ENCODE measurements at places on chromosomes 3 and 15.

DNA sequence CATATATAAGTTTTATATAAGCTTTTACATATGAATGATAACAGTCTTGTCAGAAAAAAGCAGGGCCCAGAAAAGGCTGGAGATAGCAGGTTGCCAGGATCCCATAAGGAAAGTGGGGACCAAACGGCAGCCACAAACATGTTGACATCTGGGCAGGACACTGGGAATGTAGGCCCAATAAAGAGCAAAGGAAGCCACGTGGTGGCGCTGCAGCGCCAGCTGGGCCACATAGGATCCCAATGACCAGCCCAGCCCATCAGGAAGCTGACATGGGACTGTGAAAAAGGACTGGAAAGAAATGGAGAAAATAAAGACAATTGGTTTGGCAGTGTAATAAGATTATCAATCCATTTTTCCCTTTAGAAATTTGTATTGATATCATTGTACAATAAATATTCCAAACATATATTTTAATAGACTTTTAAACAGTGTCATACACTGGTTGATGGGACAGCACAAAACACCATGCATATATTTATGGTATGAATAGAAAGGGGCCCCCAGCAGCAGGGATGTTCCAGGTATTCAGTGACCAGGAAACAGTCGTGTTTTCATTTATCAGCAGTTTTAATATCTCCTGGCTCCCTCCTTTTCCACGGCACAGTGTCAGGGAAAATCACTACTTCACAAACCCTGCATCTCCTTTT is 89.0 kb upstream of the STRIT1 start:
- DNase-seq, result peak; percentile 31

- DNase-seq, result no peak
Measured at GRCh38 chr15:23503980-23504379, 56.9 kb upstream of the GOLGA6L2 start.

- no peak for DNase-seq
Measured at GRCh38 chr3:185984203-185984602, 46.4 kb upstream of the TRA2B start.

DNA sequence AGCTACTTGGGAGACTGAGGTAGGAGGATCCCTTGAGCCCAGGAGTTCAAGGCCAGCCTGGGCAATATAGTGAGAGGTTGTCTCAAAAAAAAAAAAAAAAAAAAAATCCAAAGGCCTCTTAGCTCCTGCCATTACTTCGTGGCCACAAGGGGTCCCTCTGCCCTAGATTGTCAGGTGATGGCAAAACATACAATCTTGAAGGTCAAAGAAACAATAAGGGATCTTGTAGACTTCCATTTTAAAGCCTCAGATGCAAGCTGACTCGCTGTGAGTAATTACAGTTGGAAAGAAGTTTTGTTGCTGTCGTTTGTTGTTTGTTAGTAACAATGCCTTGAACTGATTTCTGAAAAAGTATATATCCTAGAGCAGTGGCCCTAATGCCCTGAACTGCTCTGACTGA is 55.9 kb upstream of the PLCL2 start:
- DNase-seq, result no peak

GRCh38 chr3:62558549-62559112 is 185.3 kb upstream of the FEZF2 start:
- DNase-seq, result no peak

DNA sequence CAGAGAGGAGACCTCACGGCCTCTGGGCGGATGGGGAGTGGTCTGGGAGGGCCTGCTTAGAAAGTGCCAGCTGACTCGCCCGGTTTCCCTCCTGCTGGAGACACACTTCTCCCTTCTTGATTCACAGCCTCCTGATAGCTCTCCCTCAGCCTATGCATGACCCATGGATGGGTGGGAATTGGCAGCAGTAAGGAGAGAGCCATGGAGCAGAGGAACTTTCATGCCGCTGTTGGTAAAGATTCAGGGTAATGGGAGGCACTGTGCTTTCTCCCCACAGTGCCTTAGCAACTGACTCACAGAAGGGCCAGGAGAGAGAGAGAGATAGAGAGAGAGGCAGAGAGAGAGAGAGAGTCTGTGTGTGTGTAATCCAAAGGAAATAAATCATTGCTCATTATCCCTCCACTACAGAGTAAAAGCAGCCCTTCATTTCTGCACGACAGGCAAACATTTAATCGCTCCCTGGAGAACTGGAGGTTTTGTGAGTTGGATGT is 82.8 kb downstream of the SEMA5B start:
- no peak for DNase-seq

DNA sequence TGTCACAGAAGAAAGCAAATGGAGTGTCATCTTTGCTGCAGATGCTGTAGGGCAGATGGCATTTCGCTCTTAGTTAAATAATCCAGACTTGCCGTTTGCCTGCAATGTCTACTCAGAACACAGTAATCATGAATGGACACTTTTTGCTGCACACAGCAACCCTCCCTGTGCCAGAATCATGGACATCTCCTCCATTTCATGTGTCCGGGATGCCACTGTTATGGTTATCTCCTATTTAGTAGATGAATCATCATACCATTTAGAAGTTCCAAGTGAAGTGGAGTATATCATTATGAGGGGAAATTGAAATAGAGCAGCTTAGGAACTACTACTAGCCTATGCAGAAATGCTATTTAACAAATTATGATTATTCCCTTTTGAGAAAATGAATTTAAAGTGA is 118.5 kb downstream of the DUT start:
- no peak for DNase-seq

DNA sequence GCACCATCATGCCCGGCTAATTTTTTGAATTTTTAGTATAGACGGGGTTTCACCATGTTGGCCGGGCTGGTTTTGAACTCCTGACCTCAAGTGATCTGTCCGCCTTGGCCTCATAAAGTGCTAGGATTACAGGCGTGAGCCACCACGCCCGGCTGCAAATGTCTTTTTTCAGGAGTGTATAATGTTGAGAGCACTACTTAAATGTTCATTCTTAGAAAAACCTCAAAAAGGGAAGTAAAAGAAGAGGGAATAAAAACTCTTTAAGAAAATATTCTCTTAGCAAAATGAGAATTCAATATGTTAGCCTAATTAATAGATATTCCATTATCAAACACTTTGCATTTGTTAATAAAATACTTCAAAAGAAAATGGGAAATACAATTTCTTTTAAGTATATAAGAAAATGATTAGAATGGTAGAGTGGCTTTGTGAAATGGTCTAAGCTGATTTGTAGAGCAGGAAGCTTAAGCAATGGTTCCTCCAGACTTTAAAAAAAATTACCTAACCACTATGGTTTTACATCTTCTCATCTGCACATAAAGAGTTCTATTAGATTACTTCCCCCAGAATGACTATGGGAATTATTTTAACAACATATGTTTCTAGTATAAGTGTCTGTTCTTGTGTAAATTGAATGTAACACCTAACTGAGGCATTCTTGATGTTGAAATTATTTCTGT is 226.7 kb upstream of the ALCAM start:
- DNase-seq, result no peak

- no peak for DNase-seq
Measured at GRCh38 chr3:62312201-62312600, 61.1 kb downstream of the FEZF2 start.

GRCh38 chr3:27715454-27715806 is 6.7 kb downstream of the EOMES start:
- no peak for DNase-seq

GRCh38 chr3:52237006-52237656 is 1.8 kb downstream of the TWF2 start:
- no peak for DNase-seq

DNA sequence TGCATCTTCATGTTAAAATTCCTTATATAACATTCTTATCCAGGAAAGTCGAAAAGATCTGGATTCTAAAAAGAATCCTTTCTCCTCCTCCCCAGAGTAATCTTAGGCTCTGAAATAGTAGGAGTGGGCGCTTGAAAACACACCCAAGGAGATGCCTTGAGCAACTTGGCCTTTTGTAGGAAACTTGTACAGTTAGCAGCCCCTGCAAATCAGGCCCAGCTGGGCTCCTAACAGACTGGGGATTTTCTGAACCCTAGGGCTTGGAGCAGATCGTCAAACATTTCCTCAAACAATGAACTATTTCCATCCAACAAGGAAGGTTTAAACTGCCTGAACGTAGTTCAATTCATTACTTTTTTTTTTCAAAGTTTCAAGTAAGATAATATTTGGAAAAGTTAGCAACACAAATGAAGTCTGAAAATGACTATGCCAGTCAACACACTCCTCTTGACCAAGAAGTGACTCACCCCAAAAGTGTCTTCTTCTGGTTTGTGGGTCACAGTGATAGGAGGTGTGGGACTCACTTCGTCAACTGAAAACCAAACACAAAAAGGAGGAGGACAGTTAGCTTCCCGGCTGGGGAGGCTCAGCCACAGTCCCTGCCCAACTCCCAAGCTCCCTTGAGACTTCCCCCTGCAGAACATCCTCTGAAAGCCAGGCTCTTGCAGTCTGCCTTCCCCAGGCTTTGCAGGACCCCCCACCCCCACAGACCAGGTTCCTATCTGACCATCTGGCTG is 129.7 kb downstream of the NTRK3 start:
- DNase-seq, result no peak

DNA sequence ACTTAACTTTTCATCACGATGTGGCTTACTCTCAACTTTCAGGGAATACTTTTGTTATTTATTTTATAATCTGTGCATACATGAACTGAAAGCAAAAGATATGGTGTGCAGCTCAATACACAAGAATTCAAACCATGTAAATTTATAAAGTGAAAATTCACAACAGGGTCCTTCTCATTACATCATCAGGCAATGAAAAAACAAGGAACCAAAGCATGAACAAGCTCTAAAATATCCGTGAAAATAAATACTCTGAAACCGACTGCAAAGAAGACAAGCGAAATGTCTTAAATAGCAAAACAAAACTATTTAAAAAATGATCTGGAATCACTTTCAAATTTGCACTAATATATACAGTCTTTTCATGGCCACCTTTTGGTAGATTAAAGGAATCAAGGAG is 28.9 kb downstream of the GNB5 start:
- DNase-seq, result no peak

DNA sequence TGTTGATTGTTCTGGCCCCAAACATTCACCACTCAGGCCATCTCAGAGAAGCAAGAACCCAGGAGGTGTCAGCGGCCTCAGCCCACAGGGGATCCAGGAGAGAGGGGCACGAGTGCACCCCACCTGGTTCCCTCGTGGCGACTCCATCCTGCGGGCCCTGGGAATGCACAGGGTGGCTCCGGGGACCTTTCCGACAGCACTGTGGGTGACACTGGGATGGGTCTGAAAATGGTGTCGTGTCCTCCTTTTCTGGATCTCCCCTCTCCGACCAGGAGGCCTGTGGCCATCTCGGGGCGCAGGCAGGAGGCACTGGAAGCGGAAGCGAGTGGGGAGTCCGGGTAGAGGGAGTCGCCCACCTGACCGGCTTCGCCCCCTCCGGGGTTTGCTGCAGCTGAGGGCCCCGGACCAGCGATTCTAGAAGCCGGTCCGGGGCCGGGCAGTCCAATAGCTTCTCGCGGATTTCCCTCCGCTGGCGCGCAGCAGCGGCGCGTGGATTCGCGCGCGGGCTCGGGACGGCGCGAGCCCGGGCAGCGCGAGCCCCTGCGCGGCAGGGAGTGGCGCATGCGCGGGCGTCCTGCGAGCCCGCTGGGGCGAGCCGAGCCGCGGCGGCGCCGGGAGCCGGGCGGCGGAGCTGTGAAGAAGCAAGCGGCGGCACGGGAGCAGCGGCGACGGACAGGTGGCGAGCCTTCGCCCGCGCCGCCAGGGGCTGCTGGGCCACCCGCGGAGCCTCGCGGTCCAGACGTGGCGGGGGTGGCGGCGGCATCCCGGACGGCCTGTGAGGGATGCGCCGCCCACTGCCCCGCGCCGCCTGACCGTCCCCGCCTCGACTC is at the start of gene DOCK3:
Gene DOCK3 (plus strand): TSS at position 579 of the 830 bp plus-strand sequence. CDS start 337 bp downstream, outside the sequence.
- DNase-seq, result no peak

- DNase-seq, result no peak
Measured at GRCh38 chr15:33888176-33888575, 80.1 kb upstream of the CHRM5 start.

GRCh38 chr3:137852391-137852830 is 88.3 kb downstream of the SOX14 start:
- DNase-seq, result no peak

DNA sequence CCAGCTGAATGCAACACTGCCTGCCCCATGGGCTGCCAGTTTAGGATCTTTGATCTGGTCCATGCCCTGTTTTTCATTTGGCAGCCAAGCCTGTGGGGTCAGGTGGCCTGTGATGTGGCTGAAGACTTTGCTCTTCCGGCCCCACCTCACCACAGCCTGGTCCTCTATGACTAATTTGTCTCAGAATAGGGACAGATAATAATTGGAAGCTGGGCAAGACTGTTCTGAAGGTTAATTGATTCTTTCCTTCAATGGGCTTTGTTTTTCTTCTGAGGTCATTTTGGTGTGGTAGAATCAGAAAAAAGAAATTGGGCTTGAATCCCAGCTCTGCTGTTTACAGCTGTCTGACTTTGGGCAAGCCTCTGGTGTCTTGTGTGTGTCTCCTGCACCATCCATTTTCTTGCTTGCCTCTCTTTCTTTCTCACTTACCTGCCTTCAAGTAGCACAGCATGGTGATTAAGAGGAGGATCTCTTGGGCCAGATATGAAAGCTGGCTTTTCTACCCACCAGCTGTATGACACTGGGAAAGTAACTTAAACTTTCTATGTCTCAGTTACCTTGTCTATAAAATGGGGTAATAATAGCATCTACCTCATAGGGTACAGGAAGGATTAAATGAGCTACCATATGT is 24.2 kb downstream of the ABHD2 start:
- no peak for DNase-seq

DNA sequence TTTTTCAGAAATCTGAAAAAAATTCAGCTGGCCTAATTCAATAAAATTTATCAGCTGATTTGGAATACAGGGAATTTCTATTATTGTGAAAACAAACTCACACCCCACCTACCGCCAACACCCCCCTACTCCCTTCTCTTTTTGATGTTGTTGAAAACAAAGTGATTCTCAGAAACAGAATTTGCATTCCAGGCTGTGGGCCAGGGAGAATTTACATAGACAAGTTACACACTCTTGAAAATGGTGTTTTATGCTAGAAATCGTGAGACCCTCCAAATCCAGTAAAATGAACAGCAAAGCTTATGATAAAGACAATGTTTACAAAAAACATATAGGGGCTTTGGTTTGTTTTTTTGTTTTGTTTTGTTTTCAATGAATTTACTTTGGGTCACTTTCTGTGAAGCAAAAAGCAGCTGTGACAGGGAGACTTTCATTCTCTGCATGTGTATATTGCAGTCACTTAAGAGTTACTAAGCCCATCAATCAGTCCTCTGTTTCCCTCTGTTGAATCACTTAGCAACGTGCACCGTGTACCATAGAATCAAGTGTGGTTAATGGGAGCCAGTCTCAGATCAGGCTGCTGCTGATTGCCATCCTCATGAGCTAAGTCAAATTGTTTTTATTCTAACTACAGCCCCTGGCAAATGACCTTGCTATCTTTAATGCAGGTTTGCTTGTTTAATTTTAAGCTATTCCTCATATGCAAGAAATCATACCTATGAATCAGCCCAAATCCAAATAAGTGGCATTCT is 159.8 kb downstream of the ALCAM start:
- no peak for DNase-seq
